ENCODE measurements at places on chromosomes 4 and X.

DNA sequence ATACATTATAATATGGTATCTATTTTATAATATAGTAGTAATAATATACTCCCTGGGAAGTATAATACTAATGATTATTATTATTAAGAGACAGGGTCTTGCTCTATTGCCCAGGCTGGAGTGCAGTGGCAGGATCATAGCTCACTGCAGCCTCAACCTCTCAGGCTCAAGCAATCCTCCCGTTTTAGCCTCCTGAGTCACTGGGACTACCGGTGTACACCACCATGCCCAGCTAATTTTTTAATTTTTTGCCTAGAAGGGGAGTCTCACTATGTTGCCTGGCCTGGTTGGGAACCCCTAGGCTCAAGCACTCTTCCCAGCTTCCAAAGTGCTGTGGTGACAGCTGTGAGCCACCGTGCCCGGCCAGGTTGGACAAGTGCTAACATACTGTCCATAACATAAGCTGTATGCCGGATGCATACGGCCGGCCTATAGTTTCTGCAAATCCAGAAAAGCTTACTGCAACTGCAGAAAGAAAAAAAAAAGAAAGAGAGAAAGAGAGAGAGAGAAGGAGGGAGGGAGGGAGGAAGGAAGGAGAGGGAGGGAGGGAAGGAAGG, 94.2 kb upstream of the PPP2R3B start:
- no peak for DNase-seq

- no peak for DNase-seq
Measured at GRCh38 chrX:11965436-11965835, 172.8 kb upstream of the FRMPD4 start.

DNA sequence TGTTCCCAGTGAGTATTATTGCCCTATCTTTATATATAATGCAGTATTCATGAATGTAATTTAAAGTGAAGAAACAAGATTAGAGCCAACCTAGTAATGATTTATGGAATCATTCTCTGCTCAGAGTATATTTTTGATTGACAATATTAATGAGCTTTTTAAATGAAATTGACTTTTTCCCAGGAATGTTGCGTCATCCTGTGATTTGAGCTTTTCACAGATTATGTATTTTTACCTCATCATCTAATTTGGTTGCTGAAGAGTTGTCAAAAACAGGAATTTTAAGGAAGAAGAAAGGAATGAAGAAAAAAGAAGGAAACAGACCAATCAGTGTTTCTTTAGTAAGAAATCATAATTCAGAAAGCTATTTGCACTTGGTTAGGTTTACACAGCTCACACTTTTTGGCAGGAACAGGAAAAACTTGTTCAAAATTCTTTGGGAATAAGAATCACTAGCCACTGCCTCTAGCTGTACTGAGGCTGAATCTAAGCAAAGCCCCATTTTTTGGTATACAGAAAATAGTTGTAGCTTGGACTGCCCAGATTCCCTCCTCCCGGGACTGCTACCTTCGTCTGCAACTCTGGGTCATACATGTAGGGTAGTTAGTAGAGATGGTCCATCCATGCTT, 27.3 kb downstream of the EXOC1 start:
- no peak for DNase-seq

DNA sequence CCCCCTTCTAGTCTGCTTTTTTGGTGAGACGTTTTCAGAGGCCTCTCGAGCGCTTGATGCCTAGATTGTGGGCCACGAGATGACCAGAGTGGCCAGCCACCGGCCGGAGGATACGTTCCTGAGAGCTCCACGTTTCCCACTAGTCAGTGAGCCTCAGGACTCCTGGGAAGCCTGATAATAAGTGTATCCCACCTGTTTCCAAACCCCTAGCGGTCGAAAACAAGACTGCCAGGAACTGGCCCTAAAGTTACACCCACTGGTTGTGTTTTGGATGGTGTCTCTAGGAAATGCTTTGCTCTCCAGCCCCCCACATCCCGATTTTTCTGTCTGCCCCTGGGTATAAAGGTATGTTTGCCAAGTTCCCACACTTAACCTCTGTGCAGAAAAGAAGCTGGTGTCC, 4.6 kb upstream of the RS1 start:
- no peak for DNase-seq

- no peak for DNase-seq
Measured at GRCh38 chrX:31316340-31316991, 244.6 kb upstream of the FTHL17 start.

DNA sequence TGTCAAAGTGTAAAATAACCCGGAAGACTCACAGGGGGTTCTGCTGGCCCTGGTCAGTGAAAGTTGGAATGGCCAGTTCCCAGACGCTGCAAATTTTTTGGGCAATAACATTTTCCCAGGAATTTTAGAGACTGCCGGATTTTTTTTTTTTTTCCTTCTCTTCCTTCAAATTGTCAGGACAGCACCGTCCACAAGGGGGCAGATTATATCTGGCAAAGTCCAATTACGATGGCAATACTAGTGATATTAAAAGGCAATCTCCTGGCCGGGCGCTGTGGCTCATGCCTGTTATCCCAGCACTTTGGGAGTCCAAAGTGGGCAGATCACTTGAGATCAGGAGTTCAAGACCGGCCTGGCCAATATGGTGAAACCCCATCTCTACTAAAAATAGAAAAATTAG, 20.5 kb downstream of the SLC25A5 start:
- DNase-seq, result peak; percentile 60

GRCh38 chr4:26069218-26069617, 155.2 kb downstream of the SMIM20 start:
- DNase-seq, result peak; percentile 45

- DNase-seq, result no peak
Measured at GRCh38 chrX:129748305-129748704, 9.5 kb downstream of the XPNPEP2 start.

GRCh38 chr4:177555007-177555574, 112.9 kb upstream of the AGA start:
- peak; percentile 58 for DNase-seq

- peak; percentile 17 for DNase-seq
Measured at GRCh38 chr4:115851918-115852766, 738.7 kb upstream of the NDST4 start.

DNA sequence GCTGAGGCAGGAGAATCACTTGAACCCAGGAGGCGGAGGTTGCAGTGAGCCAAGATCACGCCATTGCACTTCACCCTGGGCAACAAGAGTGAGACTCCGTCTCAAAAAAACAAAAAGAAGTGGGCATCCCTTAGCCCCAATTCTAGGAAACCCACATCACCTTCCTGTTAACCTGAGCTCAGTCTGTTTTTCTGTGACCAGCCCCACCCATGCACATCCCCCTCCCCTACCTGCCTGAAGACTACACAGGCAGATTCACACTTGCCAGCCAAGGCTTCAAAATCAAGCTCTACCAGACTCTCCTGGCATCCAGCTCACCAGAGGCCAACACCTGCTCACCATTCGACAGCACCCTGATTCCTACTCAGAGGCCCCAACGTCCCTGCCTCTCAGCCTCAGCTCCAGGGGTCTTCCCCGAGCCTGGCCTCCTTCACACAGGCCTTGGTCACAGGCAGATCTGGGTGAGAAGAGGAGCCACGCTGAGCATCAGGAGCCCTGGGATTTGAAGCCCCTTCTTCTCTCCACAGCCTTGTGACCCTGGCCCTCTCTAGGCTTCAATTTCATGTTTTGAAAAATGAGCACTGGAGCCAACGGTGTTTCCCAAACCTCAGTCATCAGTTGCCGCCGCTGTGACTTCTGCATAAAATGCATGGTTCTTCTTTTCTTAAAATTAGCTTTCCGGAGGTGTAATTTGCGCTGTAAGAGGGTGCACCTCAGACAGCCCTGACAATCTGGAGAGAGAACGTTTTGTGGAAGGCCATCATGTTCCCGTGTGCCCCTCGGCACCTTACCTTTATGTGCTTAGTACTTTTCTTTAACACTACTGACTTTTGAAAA, 47.3 kb downstream of the JAKMIP1 start:
- DNase-seq, result no peak
